NCI-H1092 treated with DMSO at 0.1 percent for 48 hours (cell line): ENCODE measurements at places on chromosomes 5 and 9.

DNA sequence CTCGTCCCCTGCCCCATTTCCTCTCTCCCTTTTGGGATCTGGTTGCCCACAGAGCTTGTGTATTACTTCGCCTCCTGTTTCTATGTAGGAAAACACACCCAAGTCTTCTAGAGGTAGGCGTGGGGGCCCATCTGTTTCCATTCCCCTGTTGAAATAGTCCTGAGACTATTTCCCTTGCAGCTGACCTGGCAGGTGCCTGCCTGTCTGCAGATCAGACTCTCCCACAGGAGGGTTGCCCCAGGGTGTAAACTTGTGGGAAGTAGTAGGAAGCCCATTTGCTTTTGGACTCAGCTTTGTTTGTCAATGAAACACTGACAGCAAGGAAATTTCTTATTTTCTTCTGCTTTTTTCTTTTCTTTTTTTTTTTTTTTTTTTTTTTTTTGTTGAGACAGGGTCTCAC, 16.3 kb upstream of the GARNL3 start:
- no peak for DNase-seq

DNA sequence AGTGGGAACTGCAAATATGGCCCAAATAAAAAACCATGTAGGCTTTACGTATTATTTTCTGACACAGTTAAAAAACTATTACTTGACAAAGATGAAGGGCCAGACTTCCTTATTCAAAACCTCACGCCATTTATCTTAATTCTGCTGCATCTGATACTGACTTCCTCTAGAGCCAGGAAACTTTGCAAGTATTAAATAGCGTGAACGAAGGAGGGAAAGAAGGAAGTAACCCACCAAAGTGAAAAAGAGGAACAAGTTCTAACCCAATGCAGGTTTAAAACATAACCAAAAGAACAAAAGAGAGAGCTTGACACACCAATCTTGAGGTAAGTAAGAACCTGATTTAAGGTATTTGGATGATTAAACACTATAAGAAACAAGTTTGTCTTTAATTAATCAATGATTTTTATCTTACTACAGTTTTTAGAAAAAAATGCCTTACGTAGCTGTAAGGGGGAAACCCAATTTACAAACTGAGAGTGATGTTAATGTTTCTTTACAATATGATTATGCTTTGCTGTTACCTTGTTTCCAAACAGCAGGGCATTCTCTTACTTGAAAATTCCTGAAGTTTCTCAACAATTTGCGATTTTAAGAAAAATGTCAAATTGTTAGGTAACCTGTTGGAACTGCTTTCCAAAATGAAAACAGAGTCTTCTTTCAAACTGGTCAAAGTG, at the start of gene GAPT:
TSS of gene GAPT (plus strand) at position 220 of the 677 bp plus-strand sequence. CDS start 3,102 bp downstream, outside the sequence.
- no peak for DNase-seq

DNA sequence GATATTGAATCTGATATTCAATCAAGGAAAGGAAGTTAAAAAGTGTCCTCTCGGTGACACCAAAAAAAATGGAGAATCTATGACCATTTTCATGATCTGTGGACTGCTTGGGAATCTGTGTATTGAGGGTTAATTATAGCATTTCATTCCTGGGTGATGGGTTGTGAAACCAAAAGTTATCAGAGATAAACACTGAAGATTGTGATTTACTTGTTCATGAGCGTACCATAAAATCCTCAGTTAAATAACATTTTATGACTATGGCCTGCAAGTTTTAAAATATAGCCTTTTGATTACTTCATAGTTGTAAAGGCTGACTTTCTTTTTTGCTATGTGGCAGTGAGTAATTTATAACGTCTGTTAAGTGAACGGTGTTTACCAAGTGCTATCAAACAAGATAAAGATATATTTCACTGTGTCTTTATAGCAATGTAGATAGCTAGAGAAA, 267.9 kb upstream of the SEMA6A start:
- no peak for DNase-seq

- no peak for DNase-seq
These were observed 52.2 kb upstream of the DAB2IP start for GRCh38 chr9:121598965-121599871.

DNA sequence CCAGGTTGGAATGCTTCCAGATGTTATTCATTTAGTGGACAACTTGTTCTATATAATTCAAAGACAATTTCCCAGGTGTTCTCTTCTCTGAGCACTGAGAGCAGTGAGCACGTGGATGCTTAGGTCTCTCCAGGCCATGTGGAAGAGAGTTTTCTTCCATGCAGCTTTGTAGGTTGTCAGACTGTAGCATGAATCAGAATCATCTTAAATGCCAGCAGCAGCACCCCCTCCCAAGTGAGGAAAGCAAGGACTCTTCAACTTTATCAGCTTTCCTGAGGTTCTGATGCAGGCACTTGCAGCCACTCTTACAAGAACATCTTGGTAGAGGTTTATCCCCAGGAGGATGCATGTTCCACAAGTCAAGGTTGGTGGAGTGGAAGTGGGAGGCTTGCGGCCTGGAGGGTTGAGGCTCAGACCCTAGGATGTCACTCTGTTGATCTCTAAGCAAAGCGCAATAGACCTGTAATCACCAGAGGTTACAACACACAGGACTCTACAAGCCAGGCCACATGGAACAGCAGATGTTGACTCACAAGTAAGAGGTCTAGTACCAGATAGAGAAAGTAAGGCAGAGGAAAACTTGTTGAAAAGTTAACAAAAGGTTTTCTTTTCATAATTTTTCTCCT, 47.7 kb downstream of the UGCG start:
- DNase-seq: no peak

GRCh38 chr5:142849466-142849865, 79.3 kb downstream of the ARHGAP26 start:
- no peak for DNase-seq

GRCh38 chr9:105138306-105138801, 106.1 kb upstream of the SLC44A1 start:
- no peak for DNase-seq

DNA sequence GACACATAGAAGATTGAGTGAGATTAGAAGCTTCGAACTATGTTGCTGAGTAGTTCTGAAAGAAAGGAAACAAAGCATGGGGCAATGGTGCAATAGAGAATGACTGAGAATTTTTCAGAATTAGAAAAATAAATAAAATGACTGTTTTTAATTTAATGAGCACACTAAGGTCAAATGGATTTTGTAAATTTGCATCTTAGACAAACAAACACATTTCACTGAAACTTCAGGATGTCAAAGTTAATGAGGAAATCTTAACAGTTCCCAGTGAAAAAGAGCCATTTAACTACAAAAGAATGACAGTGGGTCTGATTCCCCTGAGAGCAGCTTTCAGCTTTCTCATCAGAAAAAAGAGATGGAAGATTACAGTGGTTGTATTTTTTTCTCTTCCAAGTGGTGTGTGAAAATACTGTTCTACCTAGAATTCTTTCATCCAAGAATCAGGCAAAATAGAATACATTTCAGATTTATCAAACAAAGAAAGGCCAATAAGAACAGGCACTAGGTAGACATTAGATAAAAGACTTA, 591.9 kb downstream of the SEMA5A start:
- DNase-seq: no peak

DNA sequence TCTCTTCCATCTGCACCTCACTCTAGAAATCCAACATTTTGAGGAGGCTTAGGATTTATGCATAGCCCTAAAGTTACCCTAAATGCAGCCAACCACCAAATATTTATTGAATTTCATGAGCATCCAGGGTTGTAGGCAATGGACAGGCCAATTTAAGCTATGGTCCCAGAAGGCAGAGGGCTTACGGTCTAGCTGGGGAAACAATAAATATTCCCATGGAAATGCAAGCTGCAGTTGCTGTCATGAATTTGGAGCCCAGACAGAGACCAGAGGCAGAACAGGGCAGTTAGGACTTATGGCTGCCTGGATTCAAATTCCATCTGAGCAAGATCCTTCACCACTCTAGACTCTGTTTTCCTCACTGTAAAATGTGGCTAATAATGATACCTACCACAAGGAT, 9.1 kb upstream of the INSYN2B start:
- no peak for DNase-seq

- no peak for DNase-seq
These were observed 188.4 kb downstream of the SLC12A2 start for GRCh38 chr5:128271859-128272464.

DNA sequence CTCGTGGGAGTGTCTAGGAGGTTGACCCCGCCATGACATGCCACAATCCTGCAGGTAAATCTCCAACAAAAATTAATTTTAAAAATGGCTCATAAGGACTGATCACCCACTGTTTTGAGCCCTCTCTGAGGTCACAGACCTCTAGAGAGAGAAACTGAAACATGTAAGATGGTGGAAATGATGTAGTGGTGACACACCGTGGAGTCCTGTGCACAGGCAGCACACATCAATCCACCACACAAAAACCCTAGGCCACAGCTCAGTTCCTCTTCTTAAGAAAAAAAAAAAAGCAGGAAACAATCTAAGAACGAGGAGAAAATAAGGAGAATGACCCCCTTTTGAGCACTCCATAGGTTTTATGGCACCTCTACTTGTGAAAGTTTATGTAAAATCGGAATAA, 93.8 kb upstream of the FAM120A start:
- DNase-seq: no peak

GRCh38 chr5:75028090-75028489, 24.3 kb downstream of the GCNT4 start:
- no peak for DNase-seq

GRCh38 chr5:175444060-175444904, at the start of gene DRD1:
Gene DRD1, minus strand, starts transcription at chr5:175444182. Its CDS starts 1,083 bp downstream, at chr5:175443099.
- DNase-seq: no peak

- DNase-seq: no peak
These were observed 87.3 kb upstream of the ADAMTS2 start for GRCh38 chr5:179432547-179432946.

GRCh38 chr5:151083081-151083676, 2.3 kb upstream of the TNIP1 start:
- no peak for DNase-seq

- DNase-seq: no peak
These were observed 25.9 kb downstream of the ERBIN start for GRCh38 chr5:65952259-65952658.

DNA sequence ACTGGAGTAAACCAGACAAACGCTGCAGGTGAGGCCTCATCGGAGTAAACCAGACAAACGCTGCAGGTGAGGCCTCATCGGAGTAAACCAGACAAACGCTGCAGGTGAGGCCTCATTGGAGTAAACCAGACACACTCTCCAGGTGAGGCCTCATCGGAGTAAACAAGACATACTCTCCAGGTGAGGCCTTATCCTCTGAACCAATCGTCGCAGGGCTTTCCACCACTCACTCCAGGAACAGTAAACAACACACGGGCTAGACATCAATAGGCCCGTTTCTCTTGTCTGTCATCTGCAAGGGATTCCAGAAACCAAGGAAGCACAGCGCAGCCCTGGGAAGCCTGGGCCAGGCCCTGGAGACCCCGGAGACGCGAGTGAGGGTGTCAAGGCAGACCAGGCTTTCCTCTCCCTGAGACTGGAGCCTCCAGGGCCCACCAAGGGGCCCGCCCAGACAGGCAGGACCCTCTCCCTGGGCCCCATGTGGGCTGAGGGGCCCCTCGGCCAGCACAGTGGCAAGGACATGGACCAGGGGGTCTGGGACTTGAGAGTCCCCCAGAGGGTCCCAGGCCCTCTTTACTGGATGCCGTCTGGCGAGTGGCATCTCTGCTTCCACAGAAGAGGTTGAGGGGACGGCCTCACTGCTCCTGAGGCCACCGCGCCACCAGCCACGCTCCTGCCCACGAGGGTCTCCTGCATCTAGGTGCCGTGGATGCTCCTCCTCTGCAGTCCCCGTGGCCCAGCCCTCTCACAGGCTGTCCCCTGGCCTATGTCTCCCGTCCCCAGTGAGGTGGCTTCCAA, 26.4 kb upstream of the NSMF start:
- DNase-seq: no peak

- DNase-seq: peak; percentile 64
These were observed 19.3 kb downstream of the PPIP5K2 start for GRCh38 chr5:103139264-103139865.

GRCh38 chr9:21326526-21327139, 8.6 kb downstream of the KLHL9 start:
- DNase-seq: peak; percentile 79

DNA sequence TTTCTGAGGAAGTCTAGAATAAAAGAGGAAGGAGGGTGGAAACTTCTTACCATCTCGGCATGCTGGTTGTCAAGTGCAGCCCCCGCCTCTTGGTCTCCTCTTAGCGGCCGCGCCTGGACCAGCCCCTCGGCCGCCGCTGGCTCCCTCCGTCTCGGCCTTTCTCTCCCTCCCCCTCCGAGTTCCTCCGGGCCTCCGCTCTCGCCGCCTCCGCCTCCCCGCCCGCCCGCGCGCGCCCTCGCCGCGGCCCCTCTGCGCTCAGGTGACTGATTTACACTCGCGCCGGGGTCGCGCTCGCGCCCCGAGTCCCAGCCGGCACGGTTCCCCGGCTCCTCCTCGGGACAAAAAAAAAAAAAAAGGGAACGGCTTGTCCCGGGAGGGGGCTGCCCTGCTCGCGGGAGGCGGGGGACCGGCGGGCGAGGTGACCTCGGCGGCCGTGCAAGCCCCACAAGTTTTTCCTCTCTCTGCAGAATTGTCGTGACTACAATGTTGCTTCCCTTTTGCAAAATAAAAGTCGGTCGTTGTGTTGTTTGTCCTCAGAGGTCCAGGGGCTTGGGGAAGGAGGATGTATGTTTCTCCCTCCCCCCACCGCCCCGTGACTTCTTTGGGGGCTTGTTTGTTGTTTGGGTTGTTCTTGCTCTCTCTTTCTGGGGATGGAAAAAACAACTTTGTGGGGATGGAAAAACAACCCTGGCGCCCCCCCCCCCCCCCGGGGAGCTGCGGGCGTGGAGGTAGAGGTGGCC, at the start of gene BNC2:
TSS of gene BNC2 (minus strand) at position 75 of the 740 bp plus-strand sequence. CDS start at position 53, 22 bp downstream.
- DNase-seq: no peak

GRCh38 chr5:176629853-176630680, at the start of the genes EIF4E1B and SNCB:
Gene EIF4E1B, plus strand, starts transcription at chr5:176630675. Its CDS starts 12,113 bp downstream, at chr5:176642788.
Gene SNCB, minus strand, starts transcription at chr5:176630534. Its CDS starts 880 bp downstream, at chr5:176629654.
- DNase-seq: peak; percentile 36

GRCh38 chr9:137453643-137454081, 5.5 kb downstream of the NSMF start:
- DNase-seq: no peak

DNA sequence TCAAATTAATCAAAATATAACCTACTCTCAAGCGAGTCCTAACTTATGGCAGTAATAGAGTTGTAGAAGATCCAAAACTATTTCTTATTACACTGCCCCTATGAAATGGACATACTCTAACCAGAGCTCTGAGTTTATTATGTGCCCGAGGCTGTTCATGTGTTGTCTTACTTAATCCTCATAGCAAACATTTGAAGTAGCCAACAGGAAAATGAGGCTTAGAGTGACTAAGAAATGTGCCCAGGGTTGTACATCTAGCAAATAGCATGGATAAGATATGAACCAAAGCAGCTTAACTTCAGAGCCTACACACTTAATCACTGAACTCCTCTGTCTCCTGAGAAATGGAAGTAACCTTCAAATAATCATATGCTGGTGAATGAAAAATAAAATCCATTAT, 1551.7 kb downstream of the MAT2B start:
- no peak for DNase-seq

GRCh38 chr5:115542651-115543364, 1.8 kb downstream of the FEM1C start:
- no peak for DNase-seq

DNA sequence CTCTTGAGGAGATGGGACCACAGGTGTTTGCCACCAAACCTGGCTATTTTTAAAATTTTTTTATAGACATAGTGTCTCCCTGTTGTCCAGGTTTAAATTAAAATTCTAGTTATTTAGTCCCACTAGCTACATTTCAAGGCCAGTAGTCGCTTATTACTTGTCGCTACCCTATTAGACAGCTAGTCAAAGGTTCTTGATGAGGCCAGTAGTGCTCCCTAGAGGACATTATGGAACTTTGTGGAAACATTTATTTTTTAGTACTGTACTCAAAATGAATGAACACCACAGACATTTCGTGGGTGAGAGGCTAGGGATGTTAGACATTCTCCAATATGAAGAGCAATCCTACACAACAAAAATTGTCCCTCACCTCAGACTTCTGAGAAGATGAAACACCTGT, 14.4 kb upstream of the GRXCR2 start:
- no peak for DNase-seq
